WERI-Rb-1 (cell line): ENCODE measurements at places on chromosomes 2 and 18.

- peak; percentile 19 for DNase-seq
Observed at GRCh38 chr2:152464851-152465470, 130.0 kb downstream of the FMNL2 start.

DNA sequence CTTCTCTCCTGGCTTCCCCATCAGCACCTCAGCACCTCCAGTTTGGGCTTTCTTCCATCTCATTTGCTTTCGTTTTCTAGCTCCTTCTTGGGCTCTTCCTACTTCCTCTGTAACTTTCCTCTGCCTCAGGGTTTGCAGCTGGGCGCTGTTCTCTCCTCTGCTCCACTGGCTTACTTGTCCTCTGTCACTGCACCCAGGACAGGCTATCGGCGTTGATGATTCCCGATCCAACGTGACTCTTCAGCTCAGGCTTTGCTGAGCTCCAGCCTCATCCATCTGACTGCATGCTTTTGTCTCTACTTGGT is 362.4 kb downstream of the CYRIA start:
- no peak for DNase-seq

DNA sequence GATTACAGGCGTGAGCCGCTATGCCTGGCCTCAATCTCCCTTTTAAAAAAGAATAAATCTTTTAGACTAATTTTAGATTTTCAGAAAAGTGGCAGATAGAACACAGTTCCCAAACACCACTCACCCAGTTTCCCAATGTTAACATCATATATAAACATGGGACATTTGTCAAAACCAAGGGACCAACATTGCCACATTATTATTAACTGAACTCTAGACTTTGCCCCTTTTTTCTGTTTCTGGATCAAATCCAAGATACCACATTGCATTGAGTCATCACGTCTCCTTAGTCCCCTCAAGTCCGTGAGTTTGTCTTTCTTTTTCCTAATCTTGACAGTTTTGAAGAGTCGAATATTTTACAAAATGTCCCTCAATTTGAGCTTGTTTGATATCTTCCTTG is 2.4 kb downstream of the C2orf42 start:
- DNase-seq = no peak

- DNase-seq = peak; percentile 4
Observed at GRCh38 chr18:79937103-79937860, 14.2 kb downstream of the SLC66A2 start.

GRCh38 chr2:98615481-98615880 is 7.1 kb downstream of the UNC50 start:
- no peak for DNase-seq

DNA sequence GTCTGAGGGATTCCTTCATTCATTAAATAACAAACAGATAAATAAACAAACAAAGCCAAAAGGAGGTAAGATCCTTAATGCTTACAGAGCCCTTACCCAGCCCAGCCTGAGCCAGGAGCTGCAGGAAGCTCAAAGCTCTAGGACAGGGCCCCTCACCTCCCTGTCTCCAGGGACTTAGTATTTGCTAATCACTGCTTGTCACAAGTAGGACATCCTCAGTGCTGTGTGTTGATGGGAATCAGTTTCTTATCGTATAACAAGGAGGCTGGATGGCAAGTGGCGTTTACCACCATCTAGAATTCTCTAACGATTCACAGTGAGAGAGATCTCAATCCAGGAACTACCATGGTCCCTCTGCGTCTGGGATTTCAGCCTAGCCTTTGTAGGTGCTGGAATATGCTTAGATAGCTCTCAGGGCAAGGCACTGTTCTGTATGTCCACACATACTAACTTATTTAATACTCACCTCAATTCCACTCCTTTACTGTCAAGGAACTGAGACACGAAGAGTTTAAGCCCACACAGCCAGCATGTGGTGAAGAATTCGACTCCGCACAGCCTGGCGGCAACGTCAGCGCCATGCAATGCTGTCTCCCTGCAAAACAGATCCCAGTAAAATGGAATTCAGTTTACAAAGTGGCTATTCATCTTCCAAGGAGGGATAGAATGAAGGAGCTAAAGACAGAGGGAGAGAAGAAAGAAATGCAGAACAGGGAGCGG is 164.8 kb downstream of the MYCN start:
- DNase-seq = peak; percentile 84

GRCh38 chr2:197453123-197453913 is at the start of gene COQ10B:
TSS of gene COQ10B (plus strand) at chr2:197453552. CDS start at chr2:197453561, 9 bp downstream.
- peak; percentile 99 for DNase-seq

GRCh38 chr18:25467226-25467987 is 115.4 kb upstream of the ZNF521 start:
- DNase-seq = no peak

- no peak for DNase-seq
Observed at GRCh38 chr18:35983818-35984217, 11.3 kb downstream of the RMP24 start.

DNA sequence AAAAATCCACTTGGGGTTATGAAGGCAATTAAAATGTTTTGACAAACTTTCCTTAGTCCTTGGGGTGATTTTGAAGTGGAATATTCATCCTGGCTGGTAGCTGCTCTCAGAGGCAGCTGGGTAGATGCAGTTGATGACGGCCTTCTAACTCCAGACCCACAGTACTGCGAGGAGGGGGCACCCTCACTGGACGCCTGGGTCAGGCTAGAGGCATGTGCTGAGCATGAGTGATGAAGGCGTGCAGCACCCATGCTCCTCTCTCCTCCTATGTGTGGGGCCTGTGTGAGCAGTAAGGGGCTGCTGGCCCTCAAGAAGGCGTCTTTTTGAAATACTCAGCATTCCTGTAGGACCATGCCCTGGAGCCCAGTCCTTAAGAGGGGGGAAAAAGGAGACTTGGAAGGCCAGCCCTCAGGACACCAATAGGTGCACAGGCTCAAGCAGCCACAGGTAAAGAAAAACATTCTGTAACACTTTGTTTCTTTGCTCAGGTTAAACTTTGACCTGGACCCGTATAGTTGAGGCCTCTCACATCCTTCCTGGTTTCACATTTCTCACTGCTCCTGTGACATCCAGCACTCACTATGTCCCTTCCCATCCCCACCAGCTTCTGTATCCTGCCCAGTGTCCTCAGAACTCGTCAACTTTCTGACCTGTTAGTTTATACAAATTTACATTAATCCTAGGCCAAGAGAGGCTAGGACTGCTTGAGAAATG is 64.4 kb downstream of the CD8B2 start:
- no peak for DNase-seq

DNA sequence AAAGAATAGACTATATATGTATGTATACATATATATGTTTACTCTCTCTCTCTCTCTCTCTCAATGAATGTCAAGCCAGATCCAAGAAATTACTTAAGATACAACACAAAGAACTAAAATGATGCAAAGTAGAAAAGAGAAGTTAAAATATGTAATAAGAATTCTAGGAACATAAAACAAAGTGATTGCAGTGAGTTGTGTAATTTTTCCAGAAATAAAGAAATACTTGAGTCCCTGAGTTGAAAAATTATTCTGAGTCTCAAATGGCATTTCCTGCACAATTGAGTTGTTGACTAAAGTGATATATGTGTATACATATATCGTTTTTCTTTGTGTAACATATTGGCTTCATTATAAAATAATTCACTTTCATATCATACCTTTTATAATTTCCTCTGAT is 262.4 kb downstream of the INSIG2 start:
- DNase-seq = no peak

DNA sequence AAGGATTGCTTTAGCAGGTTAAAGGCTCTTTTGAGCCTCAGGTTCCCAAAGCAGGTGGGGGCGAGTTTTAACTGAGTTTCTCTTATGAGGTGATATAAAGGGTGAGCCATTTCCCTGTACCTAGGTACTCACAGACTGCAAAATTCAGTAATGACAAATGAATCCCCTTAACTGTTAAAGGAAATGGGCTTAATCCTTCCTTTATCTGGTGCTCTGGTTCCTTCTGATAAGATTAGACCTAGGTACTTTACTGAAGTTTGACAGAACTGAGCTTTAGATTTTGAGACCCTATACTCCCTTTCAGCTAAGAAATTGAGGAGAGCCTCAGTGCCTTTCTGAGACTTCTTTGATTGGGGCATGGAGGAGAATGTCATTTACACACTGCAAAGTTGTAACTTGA is 42.6 kb downstream of the STK17B start:
- no peak for DNase-seq
